Pons (tissue), 1 donor: ENCODE measurements at places on chromosomes 6 and 20.

GRCh38 chr6:97052896-97053295 lies 128.4 kb downstream of the KLHL32 start:
- DNase-seq: no peak

DNA sequence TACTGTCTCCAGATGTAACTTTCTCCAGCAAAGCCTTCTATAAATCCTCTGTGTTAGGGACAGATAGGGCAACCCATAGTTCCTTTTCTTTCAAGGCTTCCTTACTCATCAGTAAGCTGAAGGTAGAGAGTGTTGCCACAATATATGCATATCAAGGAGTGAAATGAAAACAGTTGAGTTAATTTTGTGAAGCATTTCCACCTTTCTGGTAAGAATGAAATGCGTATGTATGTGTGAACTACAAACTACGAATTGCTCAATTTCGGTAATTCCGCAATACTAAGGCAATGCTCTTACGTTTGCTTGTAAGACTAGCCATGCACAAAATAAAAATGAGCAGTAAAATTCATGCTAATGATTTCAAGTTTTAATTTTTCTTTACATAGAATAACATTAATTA lies 61.2 kb upstream of the HBS1L start:
- DNase-seq: no peak

- DNase-seq: no peak
Observed at GRCh38 chr20:59933296-59933848, at the start of gene SYCP2. Gene SYCP2 (minus strand): TSS chr20:59933637. CDS start chr20:59922413, 11,224 bp downstream.

GRCh38 chr20:50282592-50283241 lies 92.1 kb downstream of the CEBPB start:
- DNase-seq: no peak

GRCh38 chr20:41669708-41670263 lies 51.6 kb upstream of the CHD6 start:
- DNase-seq: no peak

- DNase-seq: peak; percentile 57
Observed at GRCh38 chr20:56359212-56360132, 698 bp downstream of the FAM210B start.

GRCh38 chr20:14446446-14446845 lies 109.0 kb upstream of the FLRT3 start:
- no peak for DNase-seq

DNA sequence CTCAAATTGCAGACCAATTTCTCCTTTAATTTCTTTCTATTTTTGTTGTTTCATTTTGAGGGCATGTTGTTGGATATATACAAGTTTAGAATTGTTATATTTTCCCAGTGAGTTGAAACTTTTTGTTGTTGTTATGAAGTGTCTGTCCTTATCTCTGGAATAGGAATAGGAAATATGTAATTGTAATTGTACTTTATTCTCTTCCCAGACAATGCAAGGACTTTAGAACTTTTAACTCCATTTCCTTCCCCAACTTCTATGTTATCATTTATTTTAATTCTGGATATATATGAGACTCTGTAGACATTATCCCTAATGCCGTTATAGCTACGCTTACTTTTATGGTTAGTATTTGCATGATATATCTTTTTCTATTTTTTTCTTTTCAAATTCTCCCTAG lies 12.4 kb downstream of the SERPINB1 start:
- no peak for DNase-seq

DNA sequence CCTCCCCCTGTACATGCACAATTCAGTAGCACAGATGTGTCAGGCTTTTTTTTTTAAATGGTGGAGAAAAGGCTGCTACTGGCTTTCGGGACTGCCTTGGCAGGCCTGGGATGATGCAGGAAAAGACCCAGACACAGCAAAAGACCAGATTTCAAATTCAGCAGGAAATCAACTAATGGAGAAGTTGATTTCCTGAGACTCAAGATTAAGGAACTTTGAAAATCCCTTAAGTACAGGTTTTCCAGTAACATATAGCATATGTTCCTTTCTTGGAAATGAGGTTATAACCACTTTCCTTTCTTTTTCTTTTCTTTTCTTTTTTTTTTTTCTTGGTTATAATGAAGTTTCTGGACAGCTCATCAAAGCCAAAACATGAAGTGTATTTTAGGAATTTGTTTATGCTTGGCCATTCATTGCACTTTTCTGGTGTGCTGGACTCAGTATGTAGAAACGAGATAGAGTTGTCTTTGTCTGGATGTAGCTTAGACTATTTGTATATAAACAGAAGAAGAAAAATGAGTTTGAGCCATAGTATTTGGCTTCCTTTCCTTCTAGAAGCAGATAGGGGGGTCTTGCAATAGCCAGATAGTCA lies 119.4 kb downstream of the SASH1 start:
- DNase-seq: no peak

- DNase-seq: peak; percentile 87
Observed at GRCh38 chr6:125314009-125314581, 12.3 kb upstream of the HDDC2 start.

GRCh38 chr6:31395832-31396231 lies 7.6 kb upstream of the MICA start:
- DNase-seq: no peak

- DNase-seq: no peak
Observed at GRCh38 chr6:30676660-30677285, 4.0 kb upstream of the DHX16 start.

DNA sequence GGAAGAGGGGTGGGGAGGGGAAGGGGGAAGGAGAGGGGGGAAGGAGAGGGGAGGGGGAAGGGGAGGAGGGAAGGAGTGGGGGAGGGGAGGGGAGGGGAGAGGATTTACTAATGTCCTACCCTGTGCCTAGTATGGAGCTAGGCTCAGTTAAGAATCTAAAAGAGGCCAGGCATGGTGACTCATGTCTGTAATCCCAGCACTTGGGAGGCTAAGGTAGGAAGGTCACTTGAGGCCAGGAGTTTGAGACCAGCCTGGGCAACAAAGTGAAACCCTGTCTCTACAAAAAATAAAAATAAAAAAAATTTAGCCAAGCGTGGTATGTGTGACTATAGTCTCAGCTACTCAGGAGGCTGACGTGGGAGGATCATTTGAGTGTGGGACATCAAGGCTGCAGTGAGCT lies 13.0 kb downstream of the UBE2J1 start:
- no peak for DNase-seq

- peak; percentile 83 for DNase-seq
Observed at GRCh38 chr6:42661540-42662153, 60.8 kb downstream of the PRPH2 start.

DNA sequence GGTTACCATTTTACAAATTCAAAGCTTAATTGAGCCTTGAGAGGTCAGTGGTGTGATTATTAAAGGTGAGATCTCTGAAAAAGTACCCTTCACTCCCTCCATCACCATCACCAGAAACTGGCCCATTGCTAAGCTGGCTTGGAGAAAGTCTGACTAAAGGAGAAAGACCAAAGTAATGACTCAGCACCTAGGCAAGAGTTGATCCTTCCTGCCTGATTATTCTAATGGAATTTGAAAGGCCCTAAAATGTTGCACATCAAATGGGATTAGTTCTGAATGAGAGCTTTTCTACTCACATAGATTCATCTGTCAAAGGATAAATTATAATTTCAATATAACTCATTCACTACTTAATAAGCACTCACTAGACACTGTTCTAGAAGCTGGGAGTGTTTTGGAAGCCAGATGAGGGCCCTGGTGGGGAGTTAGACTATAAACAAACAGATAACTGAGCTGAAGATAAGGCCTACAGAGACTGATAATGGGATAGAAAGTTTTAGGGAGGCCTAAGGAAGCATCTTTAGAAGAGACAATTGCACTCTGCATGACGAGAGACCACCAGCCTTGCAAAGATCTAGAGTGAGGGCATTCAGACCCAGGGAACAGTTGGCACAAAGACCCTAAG lies 366.7 kb downstream of the SYNE1 start:
- no peak for DNase-seq

- peak; percentile 15 for DNase-seq
Observed at GRCh38 chr20:35912881-35913280, 41.4 kb downstream of the SCAND1 start.

- DNase-seq: no peak
Observed at GRCh38 chr6:3013486-3013885, 13.8 kb downstream of the NQO2 start.

DNA sequence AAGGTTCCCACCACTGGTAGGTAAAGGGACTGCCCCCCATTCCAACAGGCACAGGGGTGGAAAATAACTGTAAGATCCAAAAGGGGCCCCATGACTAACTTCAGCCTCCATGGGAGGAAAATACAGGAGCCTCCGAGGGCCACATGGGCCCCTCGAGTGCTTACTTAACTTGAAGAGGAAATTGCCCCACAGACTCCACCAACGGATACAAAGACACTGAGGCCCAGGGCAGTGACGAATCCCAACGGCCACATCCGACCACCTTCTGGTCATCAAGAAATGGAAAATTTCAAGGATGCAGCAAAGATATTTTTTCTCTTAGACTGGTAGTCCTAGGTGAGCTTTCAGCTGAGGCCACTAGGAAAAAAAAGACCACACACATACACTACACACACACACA lies 116.0 kb upstream of the MRPS10 start:
- DNase-seq: no peak
